ENCODE measurements at places on chromosomes 16 and 17.

GRCh38 chr16:17227278-17227677, 243.5 kb downstream of the XYLT1 start:
- DNase-seq, result no peak

DNA sequence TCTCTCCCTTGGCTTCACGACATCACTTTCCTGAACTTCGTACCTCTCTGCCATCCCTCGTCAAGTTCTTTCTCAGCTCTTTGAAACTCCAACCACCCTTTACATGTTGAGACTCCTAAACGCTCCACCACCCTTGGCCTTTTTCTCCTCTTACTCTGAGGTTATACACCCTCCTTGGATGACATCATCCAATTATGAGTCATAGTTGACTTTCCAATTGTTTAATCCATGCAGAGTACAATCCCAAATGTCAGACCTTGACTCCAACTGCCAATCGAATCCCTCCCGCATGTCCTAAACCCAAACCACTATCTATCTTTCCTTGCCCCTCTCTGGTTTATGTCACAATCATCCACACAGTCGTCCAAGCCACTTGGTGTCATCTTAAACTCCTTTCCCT, 18.4 kb upstream of the C16orf82 start:
- DNase-seq, result no peak

DNA sequence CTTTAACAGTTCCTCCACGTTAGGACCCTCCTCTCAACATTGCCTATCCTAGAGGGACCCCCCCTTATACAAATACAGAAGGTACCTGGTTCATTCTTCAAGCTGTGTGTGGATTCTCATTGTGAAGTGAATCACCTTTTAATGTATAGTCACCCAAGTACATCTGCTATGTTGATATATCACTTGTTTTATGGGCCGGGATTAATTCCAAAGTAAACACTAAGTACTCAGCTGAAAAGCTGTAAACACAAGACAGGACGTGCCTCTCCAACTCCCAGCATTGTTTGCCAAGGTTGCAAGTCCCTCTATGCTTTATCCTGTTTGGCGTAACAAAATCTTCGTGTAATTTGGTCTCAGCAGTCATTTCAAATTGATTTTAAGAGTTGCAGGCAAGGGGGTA, 123.6 kb downstream of the RBFOX1 start:
- peak; percentile 22 for DNase-seq

DNA sequence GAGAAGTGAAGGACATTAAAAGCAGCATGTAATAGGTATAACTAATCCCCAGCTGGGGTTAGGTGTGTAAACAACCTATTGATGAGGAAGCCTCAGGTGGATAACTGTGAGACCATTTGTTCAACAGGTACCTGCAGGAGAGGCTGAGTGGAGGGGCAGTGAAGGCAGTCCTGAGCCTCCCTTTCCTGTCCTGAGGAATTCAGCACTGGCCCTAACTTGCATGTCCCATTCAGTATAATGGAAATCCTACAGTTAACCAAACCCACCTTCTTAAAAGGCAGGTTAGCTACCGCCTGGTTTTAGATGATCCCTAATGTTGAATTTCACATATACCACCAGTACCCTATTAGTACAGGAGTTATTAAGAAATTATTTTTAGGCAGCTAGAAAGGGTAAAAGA, 225.9 kb upstream of the GOT2 start:
- DNase-seq, result no peak

GRCh38 chr16:82071421-82071820, 36.4 kb downstream of the HSD17B2 start:
- no peak for DNase-seq

- no peak for DNase-seq
Observed at GRCh38 chr17:1003633-1003971, 6.7 kb downstream of the TIMM22 start.

DNA sequence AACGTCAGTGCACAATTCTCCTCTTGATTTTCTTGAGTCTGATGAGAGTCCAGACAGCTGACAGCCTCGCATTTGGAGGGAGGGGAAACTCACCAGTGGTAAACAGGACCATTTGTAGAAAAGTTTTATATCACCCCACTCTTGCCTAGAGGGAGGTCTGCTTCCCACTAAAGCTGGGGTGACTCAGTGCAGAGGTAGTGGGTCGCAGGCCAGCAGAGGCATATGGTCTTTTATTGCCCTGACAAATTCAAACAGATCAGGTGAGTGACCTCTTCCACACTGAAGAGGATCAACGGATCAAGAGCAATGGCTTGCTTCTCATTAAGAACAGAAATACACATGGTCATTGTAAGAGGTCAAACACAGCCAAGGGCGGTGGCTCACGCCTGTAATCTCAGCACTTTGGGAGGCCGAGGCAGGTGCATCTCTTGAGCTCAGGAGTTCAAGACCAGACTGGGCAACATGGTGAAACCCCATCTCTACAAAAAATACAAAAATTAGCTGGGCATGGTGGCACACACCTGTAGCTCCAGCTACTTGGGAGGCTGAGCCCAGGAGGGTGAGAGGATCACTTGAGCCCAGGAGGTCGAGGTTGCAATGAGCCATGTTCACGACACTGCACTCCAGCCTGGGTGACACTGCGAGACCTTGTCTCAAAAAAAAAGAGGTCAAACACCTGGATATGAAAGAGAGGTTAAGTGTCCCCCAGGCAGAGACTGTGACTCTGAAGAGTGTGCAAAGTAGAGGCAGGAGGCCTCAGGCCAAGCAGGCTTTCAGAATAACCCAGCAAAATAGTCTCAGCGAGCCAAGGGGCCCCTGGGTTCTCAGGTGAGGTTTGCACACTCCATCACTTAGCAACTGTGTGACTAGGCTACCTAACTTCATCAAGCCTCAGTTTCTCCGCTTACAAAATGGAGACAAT, 56.5 kb upstream of the ERN1 start:
- no peak for DNase-seq

DNA sequence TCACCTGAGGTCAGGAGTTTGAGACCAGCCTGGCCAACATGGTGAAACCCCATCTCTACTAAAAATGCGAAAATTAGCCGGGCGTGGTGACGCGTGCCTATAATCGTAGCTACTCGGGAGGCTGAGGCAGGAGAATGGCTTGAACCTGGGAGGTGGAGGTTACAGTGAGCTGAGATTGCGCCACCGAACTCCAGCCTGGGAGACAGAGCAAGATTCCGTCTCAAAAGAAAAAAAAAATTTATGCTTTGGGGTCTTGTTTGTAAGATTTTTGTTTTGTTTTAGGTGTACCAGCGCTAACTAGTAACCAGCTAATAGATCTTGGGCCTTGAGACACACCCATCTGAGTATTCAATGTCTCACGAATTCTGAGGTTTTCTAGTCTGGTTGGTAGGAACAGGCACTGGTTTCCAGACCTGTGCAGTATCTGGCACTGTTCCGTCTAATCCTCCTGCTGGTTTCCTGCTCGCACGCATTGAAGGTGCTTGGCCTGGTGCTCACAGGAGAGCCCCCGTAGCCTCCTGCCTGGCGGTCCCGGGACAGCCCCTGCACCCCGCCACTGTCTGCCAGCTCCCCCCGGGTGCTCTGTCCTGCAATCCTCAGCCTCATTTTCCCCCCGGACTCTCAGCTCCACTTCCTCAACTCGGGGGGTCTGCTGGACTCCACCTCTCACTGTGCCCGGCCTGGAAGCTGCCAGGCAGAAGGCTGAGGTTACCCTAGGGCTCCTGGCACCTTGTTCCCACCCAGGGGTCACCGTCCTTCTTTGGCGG, 10.6 kb upstream of the DUS1L start:
- no peak for DNase-seq

DNA sequence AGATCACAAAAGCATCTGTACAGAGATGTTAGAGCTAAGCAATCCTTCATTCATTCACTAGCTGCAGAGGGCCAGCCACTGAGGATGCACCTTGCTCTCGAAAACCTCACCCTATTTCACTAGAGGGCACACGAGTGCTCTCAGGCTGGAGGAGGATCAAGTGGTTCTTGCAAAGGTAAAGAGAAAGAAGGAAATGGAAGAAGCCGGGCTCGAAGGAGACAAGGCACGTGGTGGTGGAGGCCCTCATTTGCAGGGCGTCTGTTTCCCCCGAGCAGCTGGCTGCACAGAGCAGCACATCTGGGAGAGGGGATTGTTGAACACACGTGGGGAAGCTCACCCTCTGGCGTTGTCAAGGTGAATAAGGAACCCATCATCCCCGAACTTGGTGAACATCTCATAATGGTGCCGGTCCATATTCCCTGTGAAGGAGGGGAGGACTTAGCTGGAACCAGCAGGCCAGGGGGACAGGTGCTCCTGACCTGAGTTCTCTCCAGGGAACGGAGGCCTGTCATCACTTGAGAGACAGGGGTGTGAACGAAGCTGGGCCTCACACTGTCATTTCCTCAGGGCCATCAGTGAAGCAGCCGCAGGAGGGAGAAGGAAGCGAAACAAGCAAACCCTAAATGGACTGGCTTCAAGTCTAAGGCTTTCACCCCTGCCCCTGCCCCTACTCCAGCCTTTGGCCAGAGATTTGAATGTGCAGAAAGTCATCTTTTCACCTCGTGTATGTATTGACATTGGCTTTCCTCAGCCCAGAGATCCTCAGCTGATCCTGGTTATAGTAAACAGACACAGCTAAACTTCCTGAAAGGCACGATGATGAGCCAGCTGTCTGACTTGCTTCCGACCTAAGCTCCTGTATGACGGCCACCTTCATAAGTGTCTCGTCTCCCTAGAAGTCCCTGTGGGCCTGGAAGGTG, 27.6 kb downstream of the PRKAR1A start:
- DNase-seq, result no peak

GRCh38 chr17:77801545-77802332, 156.8 kb upstream of the TNRC6C start:
- no peak for DNase-seq

GRCh38 chr16:56594292-56594619, 4.9 kb downstream of the MT3 start:
- DNase-seq, result no peak

GRCh38 chr16:52781005-52781630, 234.2 kb upstream of the TOX3 start:
- no peak for DNase-seq

GRCh38 chr16:57576429-57576870, 34.0 kb downstream of the ADGRG5 start:
- DNase-seq, result peak; percentile 63

GRCh38 chr17:4610162-4610561, 25.8 kb downstream of the SMTNL2 start:
- DNase-seq, result no peak

GRCh38 chr17:1384905-1385435, 15.1 kb downstream of the YWHAE start:
- DNase-seq, result no peak

GRCh38 chr17:69086641-69087040, 25.9 kb upstream of the ABCA9 start:
- no peak for DNase-seq

- no peak for DNase-seq
Observed at GRCh38 chr17:53721101-53721500, 101.6 kb upstream of the KIF2B start.

- no peak for DNase-seq
Observed at GRCh38 chr17:80416260-80416939, 1.4 kb downstream of the ENDOV start.

Measured in NCI-H1092 (cell line).